Right cardiac atrium (tissue), 5 donors: ENCODE measurements at places on chromosomes 4 and X. TPM values are rescaled to one million over a fixed set of nuclear protein-coding genes. Genes with fewer than 3 reads are reported as not detected.
A peak's percentile ranks its signal among the peaks of the same experiment; 100 is the strongest.

- DNase-seq, result peak; percentile 37
These were observed 48.3 kb downstream of the SEL1L3 start for GRCh38 chr4:25814301-25815136.

- DNase-seq, result no peak
These were observed 36.7 kb upstream of the FBXW7 start for GRCh38 chr4:152572417-152573086.

- DNase-seq, result no peak
These were observed 433.2 kb downstream of the STIM2 start for GRCh38 chr4:27293831-27294230.

- DNase-seq, result no peak
These were observed 19.9 kb upstream of the GPR173 start for GRCh38 chrX:53028678-53029077.

- no peak for DNase-seq
These were observed 63.5 kb upstream of the ARHGAP36 start for GRCh38 chrX:130994671-130995070.

The AMBN gene
- polyA plus RNA-seq, result not detected

The HSD17B13 gene
- polyA plus RNA-seq, result 0.14 TPM

The F9 gene
- not detected for polyA plus RNA-seq

The MORC4 gene
- polyA plus RNA-seq, result 2.1 TPM

The SHOX gene
- not detected for polyA plus RNA-seq

The LRIT3 gene
- 0.07 TPM for polyA plus RNA-seq

The GPR34 gene
- polyA plus RNA-seq, result 1.5 TPM
